Fibroblast of upper back skin (primary cell): ENCODE measurements at places on chromosomes 4 and X.

GRCh38 chr4:337932-338758 is 531 bp downstream of the ZNF141 start:
- DNase-seq, result no peak

- no peak for DNase-seq
Observed at GRCh38 chr4:56690393-56690792, 9.3 kb upstream of the HOPX start.

DNA sequence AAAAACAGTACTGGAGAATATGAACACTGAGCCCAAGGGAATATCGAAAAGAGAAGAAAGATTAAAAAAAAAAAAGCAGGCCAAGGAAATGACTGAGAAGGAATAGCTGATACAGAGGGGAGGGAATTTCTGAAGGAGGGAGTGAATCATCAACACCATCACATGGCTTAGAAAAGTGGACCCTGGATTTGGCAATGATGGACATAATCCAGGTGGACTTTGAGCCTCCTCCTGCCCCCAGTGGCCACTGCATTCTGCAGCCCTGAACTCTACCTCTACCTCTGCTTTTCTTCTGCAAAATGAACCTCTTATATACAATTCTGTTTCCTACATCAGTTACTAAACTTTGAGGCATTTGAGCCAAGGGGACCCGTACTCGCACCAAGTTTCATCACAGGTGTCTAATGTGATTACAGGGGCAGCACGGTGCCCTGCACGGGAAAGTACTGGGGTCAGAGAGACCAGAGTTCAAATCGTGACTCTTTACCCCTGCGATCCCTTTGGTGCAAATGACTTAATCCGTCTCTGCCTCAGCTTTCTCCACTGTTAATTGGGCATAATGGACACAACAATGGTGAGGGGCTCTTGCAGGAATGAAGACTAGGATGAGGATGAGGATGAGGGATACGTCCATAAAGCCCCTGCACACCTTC is 1.1 kb downstream of the OCIAD2 start:
- peak; percentile 56 for DNase-seq

GRCh38 chr4:3869661-3870566 is 103.7 kb downstream of the ADRA2C start:
- DNase-seq, result no peak

DNA sequence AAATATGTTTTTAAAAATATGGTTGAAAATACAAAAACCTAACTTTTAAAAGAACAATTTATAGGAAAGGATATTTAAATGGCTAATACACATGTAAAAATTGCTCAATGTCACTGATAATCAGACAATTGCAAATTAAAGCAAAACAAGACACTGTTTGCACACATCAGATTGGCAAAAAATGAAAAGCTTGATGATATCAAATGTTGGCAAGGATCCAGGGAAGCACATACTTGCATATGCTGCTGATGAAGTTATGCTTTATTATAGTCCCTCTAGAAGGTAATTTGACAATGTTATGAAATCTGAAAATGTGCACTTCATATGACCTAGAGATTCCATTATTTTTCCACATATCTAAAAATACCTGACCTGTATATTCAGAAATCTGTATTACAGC is 45.7 kb upstream of the EPGN start:
- DNase-seq, result peak; percentile 19

DNA sequence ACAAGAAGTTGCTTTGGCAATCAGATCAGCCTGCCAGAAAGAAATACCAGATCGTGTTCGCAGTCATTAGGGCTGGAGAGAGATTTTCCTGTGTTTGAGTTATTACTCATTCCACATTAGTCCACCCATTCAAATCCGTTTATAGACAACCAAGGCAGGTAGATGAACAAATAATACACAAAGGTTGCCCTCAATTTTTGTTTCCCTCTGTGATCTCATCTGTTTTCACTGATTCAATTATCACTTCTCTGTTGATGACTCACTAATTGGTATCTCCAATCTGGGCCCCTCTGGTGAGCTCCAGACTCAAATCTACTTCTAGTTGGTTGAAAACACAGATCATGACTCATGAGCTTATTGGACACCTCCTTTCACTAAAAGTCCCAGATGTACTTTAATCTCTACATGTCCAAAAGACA is 54.5 kb downstream of the CHM start:
- peak; percentile 6 for DNase-seq

GRCh38 chrX:38754102-38754790 is 47.0 kb upstream of the MID1IP1 start:
- DNase-seq, result peak; percentile 51
